IMR-90 (cell line): ENCODE measurements at places on chromosomes 7 and 10.

DNA sequence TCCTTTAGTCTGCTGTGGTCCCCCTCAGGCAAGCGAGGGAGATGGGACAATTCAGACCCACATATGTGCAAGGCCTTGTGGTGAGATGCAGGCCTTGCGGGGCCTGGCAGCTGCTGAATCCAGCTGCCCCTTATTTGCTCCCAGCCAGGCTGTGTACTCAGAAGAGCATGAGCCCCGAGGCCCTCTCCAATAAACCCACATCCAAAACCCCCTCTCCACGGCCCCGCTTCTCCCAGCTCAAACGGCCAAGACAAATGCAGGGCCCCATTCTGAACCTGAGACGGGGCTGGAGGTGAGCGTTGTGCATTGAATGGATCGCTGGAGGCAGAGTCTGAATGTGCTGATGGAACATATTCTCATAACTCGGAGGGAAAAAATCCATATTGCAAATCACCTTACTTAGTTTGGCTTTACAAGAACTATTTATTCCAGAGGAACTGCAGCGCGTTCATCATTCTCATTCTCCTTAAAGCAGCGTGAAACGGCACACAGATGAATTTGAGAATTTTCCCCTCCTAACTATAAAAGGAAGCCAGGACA is 169.2 kb upstream of the LYZL2 start:
- H3K27ac ChIP-seq = no peak overlapping the region
- no peak overlapping the region for H3K4me3 ChIP-seq
- DNase-seq = no peak
- H3K36me3 ChIP-seq = no peaks in the 10 kb centered on the region

DNA sequence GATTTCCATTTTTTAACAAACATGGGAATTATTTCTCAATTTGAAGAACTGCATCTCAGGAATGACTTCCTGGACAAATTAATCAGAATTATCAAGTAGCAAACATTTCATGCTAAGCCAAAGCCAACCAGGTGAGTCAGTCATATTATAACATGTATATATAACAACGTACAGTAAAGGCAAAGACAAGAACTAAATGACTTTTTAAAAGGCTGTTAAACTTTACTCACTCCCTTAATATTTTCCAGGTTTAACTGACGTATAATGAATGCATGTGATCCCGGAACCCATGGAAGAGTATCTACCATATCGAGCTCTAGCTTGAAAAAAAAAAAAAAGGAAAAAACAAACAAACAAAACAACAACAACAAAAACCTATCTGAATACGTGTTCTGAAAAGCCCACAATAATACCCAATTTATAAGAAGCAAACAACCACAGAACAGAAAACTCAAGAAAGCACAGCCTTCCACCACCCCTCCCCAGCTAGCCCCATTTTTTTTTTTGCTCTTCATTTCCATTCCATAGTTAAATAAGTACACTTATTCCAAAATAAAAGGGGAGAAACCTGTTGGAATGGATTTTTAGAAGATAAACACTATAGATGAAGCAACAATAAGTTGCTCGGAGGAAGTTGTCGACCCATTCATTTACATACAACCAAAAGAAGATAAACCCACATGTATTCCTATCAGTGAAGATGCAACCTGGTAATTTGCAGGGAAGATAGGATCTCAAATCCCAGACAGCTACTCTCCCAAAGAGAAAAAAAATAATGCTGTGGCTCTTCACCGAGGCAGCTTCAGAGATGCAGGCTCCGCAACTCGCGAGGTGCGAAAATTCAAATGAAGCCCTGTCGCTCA is 537 bp downstream of the NAPEPLD start:
- no peaks in the 10 kb centered on the region for H3K27me3 ChIP-seq
- H3K4me1 ChIP-seq = no peaks in the 10 kb centered on the region; the same call in 1 of the 2 replicates
- peak overlapping the region; percentile 74 for H3K27ac ChIP-seq

DNA sequence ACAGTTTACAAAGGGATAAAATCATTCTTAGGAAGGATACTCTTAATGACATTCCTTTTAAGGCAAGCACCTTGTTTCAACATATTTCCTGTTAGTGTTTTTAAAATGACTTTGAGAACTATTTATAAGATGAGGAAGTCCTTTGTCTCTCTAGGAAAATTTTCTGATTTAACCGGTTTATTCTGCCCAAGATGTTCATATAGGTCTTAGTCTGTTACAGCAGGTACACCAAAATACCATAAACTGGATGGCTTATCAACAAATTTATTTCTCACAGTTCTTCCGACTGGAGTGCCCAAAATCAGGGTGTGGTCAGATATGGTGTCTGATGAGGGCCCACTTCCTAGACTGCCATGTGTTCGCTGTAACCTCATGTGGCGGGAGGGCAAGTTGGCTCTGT is 77.9 kb downstream of the GSAP start:
- H3K27me3 ChIP-seq = no peaks in the 10 kb centered on the region
- no peak overlapping the region for H3K4me3 ChIP-seq
- no peaks in the 10 kb centered on the region for H3K36me3 ChIP-seq
- no peak overlapping the region for H3K27ac ChIP-seq
- DNase-seq = no peak

GRCh38 chr7:104627516-104627915 is 299.1 kb downstream of the LHFPL3 start:
- peak; percentile 9 for DNase-seq
- no peaks in the 10 kb centered on the region for H3K36me3 ChIP-seq
- no peaks in the 10 kb centered on the region for H3K4me1 ChIP-seq
- H3K27me3 ChIP-seq = no peaks in the 10 kb centered on the region
- no peak overlapping the region for H3K27ac ChIP-seq
- no peak overlapping the region for H3K4me3 ChIP-seq

DNA sequence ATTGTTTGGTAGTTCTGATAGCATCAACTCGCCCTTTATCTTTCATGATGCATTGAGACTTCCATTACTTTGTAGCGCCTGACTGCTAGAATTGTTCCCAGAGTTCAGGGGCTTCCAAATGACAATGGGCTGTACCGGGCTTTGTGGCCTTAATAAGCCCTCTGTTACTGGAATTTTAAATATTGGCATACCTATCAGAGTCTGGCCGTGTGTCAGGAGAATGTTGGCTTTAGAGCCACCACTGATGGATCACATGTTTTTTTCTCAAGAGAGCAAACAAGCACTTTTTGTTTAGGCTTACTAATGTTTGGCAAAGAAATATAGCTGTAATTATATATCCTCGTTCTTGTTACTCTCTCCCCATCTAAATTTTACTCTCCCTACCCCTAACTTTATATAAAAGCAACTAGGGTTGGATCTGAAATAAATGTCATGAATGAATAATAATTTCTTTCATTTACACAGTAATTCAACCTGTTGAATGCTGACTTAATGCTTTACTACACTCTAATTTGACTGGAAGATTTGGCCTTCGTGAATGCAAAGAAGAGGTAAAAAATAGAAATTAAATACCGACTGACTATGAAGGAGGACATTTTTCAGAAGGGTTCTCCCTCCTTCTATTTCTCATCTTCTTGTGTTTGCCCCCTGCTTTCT is 396.7 kb downstream of the AUTS2 start:
- no peaks in the 10 kb centered on the region for H3K4me1 ChIP-seq
- H3K27ac ChIP-seq = no peak overlapping the region
- H3K27me3 ChIP-seq = no peaks in the 10 kb centered on the region
- H3K4me3 ChIP-seq = no peak overlapping the region

DNA sequence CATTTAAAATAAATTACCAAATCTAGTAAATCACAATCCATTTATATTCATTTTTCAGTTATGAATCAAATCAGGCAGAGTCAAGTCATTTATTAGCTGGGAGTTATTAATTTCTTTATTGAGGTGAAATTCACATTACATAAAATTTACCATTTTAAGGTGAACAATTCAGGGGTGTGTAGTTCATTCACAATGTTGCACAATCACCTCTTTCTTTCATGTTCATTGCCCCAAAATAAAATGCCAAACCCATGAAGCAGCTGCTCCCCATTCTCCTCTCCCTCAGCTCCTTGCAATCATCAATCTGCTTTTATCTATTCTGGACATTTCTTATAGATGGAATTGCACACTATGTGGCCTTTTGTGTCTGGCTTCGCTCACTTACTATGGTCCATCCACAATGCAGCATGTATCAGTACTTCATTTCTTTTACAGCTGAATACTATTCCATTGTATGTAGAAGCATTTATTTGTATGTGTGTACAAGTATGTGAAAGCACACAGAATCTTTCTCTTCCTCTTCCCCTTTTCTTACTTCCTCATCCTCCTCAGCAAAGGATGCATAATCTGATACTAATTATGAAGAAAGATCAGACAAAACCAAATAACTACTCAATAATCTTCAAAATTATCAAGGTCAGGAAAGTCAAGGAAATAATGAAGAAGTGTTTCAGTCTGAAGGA is 60.6 kb downstream of the LMBR1 start:
- no peak overlapping the region for H3K4me3 ChIP-seq
- no peaks in the 10 kb centered on the region for H3K4me1 ChIP-seq
- peaks cover 4% of the 10 kb centered on the region; the same call in 1 of the 2 replicates for H3K36me3 ChIP-seq
- no peak for DNase-seq

DNA sequence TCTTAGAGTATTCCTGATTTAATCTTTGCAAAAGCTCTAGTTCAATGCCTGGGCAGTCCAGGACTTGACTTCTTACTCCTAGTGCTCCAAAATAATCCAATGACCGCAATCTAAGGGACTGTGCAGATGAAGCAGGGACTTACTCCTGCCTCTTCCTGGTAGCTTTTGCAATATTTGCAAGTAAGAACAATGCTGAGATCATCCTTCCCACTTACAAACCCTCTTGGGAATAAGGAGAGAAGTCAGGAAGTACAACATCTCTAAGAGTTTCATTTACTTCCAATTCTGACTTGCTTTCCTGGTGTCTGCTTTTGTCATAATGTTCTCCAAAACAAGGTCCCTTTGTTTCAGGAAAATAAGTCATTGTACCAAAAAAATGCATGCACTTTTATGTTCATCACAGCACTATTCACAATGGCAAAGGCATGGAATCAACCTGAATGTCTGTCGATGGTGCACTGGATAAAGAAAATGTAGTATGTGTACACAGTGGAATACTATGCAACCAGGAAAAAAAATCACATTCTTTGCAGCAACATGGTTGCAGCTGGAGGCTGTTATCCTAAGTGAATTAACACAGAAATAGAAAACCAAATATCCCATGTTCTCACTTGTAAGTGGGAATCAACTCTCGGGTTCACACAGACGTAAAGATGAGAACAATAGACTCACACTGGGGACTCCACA is 7.1 kb upstream of the KCNMA1 start:
- peaks cover 20% of the 10 kb centered on the region for H3K27me3 ChIP-seq
- no peak overlapping the region for H3K27ac ChIP-seq
- no peak for DNase-seq
- no peaks in the 10 kb centered on the region for H3K4me1 ChIP-seq

GRCh38 chr7:110050785-110051184 is 1040.1 kb upstream of the LRRN3 start:
- no peaks in the 10 kb centered on the region for H3K36me3 ChIP-seq
- no peak overlapping the region for H3K4me3 ChIP-seq
- H3K4me1 ChIP-seq = no peaks in the 10 kb centered on the region
- H3K27me3 ChIP-seq = no peaks in the 10 kb centered on the region
- peak; percentile 12 for DNase-seq
- H3K27ac ChIP-seq = no peak overlapping the region

DNA sequence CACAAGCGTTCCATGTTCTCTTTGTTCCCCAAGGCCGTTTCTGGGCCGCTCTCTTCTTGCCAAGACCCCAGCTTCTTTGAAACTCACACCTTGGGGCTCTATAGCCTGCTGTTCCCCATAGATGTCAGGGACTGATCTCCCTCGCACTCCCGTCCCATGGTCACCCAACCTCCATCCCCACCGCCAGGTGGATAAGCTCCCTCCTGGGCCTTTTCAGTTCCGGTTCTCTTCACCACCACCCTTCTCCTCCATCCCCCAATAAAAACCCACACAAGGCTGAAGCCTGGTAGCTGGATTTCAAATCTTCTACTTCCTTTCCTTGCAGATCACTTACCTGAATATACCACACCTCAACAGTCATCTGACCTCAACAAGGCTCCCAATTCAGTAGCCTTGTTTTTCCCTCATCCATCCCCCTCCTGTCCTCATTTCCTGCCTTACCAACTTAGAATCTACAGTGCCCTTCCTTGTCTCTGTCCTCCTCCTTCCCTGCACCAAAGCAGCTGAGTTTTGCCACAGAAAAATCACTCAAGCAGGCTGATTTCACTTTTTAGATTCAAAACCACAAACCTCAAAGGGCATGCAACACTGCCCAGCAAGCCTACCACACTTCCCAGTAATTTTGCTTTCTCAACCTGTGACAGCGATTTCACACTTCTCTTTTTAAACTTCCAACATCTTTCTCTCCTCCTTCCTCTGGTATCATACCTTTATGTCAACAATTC is 7.7 kb downstream of the SLC37A3 start:
- H3K27ac ChIP-seq = no peak overlapping the region
- H3K4me1 ChIP-seq = peaks cover 2% of the 10 kb centered on the region; the same call in 1 of the 2 replicates
- peak; percentile 22 for DNase-seq
- no peaks in the 10 kb centered on the region; the same call in 1 of the 2 replicates for H3K36me3 ChIP-seq

- DNase-seq = no peak
- no peaks in the 10 kb centered on the region for H3K27me3 ChIP-seq
- no peaks in the 10 kb centered on the region for H3K36me3 ChIP-seq
Observed at GRCh38 chr7:17493446-17493845, 195.0 kb downstream of the AHR start.

DNA sequence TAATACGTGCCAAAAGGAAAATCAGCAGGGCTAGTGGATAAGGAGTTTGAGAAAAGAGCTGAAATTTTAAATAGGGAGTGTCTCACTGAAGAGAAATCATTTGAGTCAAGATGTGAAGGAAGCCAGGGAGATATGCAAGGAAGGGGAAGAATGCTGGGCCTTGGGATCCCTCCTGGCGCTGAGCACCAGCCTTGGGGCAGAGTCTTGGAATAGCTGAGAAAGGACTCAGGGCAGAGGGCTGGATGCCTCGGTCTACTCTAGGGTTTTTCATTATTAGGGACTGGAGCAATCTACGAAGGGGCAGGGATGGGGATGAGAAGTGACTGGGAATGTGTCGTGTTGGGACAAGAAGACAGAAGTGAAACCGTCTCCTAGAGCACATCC is 484 bp downstream of the ZWINT start:
- peak overlapping the region; percentile 70 for H3K4me3 ChIP-seq
- H3K27me3 ChIP-seq = no peaks in the 10 kb centered on the region
- H3K4me1 ChIP-seq = no peaks in the 10 kb centered on the region
- H3K36me3 ChIP-seq = peaks cover 7% of the 10 kb centered on the region; the same call in 1 of the 2 replicates
- peak overlapping the region; percentile 54; the same call in 1 of the 2 replicates for H3K27ac ChIP-seq

GRCh38 chr7:42883950-42884349 is 27.9 kb downstream of the C7orf25 start:
- H3K27ac ChIP-seq = no peak overlapping the region
- no peaks in the 10 kb centered on the region for H3K27me3 ChIP-seq
- H3K4me3 ChIP-seq = no peak overlapping the region
- H3K4me1 ChIP-seq = peaks cover 8% of the 10 kb centered on the region; the same call in 1 of the 2 replicates
